ENCODE measurements at places on chromosomes 2 and 18.

DNA sequence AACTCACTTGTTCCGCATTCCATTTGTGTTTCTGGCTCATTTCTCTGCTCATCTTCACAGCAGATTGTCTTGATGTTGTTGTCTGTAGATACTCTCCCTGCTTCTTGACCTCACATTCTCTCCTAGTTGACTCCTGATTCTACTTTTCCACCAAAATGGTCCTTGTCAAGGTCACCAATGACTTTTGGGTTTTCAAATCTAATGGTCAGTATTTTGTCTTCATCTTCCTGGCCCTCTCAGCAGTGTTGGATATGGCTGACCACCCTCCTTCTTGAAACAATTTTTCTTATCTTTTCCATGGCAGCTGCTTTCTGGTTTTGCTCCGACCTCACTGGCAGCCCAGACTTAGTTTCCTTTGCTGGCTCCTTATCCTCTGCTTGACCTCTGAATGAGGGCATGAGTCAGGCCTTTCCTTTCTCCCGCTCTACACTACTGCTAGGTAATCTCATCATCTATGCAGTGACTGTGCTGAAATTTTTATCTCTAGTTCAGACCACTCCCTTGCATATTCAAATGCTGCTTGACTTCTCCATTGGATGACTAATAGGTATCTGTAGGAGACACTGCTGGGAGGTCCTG lies 386.6 kb upstream of the SPRED2 start:
- DNase-seq: no peak

DNA sequence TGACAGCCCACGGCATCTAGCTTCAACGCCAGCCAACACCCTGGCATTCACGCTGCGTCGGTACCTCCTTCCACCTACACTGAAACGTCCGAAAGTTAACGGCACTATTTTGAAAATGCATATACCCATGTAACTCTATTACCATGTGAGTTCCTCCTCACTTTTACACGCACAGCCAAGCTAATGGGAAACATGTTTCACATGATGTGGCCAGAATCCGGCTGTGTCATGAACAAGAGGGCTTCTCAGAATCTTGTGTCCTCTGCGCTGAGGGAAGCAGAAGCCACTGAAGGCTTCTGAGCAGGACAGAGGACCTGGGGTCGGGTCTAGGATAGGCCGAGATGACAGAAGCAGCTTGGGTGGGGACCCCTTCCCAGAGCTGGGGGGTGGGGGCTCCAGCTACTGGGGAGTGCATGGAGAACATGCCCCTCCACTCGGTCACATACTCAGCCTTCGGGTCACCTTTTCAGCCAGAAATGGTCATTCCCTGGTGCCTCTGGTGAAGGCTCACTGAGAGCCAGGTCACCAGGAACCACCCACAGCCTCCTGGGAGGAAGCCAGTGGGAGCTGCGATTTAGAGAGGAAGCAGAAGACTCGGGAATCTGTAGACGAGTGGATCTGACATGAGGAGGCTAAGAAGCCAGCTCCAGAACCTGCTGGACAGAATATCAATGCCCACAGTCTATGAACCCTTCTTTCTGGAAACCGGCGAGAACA lies 41.5 kb downstream of the HDAC4 start:
- DNase-seq: no peak

DNA sequence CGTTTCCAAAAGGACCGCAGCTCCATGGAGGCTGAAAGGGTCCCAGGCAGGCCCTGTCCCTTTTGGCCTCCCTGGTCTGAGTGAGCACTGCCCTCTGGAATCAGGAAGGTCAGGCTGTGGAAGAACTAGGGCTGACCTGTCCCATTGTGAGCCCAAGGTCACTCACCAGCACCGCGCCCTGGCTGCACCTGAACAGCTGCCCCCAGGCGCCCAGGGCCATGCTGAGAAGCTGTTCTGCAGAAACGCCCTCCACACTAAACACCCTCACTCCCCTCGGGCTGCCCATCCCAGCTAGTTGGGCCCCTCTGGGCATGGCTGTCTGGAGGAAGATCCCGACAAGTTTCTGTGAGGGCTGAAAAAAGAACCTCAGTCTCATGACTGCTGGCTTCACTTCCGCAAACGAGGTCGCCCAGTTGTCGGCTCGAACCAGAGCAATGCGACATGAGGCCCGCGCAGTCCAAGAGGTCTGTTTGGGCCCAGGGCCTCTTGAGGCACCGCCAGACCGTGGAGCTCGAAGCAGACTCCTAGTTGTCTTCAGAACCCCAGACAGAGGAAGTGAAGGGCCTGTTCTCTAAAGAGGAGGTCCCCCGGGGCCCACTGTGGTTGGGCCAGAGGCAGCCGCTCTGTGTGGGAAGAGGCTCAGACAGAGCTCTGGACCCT lies 64.4 kb downstream of the INPP5D start:
- DNase-seq: peak; percentile 58

DNA sequence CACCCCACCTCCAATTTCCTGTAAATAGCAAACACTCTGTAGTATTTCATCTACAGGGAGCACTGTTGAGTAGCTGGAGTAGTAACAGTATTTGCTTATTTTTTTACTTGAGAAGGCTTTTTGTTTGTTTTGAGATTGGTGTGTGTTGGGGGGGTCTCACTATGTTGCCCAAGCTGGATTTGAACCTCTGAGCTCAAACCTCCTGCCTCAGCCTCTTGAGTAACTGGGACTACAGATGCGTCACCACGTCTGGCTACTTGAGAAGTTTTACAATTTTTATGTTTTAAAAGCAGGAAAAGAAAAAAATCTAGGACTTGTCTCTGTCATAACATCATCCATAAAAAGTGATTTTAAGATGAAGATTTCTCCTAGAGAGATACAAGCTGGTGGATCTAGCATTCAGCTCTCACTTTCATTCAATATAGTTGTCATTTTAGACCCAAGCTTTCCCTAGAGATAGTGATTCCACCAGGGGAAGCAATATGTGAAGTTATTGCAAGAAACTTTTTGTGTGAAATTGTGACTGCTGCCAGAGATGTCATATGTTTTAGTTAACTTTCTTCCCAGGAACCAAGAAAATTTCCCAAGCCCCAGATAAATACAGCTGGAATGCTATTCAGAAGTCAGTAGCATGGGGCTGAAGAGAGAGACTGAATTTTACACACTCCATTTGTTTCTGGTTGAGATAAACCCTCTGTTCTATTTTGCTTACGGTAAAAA lies 60.2 kb upstream of the MAP4K3 start:
- DNase-seq: no peak

- no peak for DNase-seq
Observed at GRCh38 chr2:58336416-58336815, 95.3 kb upstream of the FANCL start.

DNA sequence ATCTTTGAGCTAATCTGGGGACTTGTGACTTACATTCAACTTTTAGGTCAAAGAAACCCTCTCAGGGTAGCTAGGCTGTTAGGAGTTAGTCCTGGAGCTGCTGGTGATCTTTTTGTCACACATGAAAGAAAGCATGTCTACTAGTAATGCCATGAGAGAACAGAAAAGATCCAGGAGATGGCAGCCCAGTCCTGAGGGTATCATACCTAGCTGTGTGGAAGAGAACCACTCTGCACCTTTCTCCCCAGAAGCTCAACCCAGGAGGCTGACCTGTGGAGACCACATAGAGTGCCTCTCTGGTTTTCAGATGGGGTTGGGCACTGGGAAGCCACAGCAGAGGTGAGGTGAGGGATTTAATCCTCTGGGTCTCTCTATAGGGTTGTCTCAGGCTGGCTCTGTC lies 460.2 kb upstream of the UBE2E3 start:
- no peak for DNase-seq

DNA sequence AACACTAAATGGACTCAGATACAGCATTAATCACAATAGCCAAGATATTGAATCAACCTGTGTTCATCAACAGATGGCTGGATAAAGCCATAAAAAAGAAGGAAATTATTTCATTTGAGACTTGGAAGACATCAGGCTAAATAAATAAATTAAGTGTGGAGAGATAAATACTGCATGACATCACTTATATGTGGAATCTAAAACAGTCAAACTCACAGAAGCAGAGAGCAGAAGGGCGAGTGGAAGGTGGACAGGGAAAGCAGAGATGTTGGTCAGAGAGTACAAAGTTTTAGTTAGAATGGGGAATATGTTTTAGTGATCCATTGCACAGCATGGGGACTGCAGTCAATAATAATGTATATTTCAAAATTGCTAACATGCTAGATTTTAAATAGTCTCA lies 207.2 kb downstream of the VAPA start:
- no peak for DNase-seq

- DNase-seq: no peak
Observed at GRCh38 chr18:28916456-28916855, 739.5 kb upstream of the CDH2 start.

DNA sequence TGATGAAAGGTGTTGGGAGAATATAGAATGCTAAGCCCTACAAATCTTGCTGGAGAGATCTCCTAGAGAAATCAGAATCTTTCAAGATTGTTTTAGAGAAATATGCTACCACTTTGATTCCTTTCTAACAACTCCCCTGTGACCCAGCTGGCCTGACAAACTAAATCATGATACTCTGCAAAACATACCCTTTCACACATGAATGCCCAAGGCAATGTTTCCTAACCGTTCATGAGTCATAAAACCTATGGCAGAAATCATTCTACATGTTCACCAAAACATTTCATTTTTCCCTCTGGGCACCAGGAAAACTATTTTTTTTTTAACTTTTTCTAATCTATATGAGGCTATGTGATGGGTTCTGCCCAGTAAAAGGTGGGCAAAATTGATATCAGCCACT lies 77.8 kb upstream of the SETBP1 start:
- no peak for DNase-seq

- no peak for DNase-seq
Observed at GRCh38 chr2:219254590-219255201, 978 bp upstream of the TUBA4A start.

DNA sequence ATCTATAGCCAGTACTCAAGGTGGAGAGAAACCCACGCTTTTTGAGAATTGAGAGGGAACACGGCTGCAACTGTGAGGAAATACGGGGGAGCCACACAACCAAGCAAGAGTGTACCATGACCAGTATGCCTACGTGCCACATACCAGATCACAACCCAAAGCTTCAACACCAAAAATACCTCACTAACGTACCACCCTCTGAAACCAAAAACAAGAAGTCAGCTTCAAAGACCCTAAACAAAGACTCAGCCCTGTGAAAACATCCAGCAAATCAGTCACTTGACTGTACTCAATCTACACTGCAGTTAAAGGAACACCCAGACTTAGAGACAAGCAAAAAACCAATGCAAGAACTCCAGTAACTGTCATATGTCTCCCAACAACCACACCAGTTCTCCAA lies 17.0 kb downstream of the RNU4ATAC start:
- no peak for DNase-seq

- DNase-seq: no peak
Observed at GRCh38 chr2:120804459-120804858, 68.8 kb downstream of the GLI2 start.

GRCh38 chr2:58649756-58650155 lies 408.6 kb upstream of the FANCL start:
- no peak for DNase-seq

- no peak for DNase-seq
Observed at GRCh38 chr2:242098445-242099128, 229.1 kb downstream of the RTP5 start.

DNA sequence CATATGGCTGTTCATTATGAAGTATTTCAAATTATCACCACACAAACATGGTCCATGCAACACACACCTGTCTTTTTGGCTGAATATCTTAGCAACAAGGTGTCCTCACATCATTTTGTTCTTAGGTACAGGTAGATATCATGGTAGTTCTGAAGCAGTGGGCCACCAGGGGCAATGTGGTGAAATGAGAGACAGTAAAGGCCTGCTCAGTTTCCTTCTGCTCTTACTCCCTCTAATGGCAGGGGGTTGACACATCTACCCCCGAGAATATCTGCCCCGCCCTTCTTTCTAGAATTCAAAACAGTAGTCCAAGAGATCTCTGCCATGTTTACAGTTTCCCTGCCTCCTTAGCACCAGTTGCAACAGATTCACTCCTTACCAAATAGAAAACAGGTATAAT lies 147.0 kb upstream of the KLHL14 start:
- DNase-seq: peak; percentile 4

- no peak for DNase-seq
Observed at GRCh38 chr2:108911807-108912628, 77.0 kb downstream of the EDAR start.

DNA sequence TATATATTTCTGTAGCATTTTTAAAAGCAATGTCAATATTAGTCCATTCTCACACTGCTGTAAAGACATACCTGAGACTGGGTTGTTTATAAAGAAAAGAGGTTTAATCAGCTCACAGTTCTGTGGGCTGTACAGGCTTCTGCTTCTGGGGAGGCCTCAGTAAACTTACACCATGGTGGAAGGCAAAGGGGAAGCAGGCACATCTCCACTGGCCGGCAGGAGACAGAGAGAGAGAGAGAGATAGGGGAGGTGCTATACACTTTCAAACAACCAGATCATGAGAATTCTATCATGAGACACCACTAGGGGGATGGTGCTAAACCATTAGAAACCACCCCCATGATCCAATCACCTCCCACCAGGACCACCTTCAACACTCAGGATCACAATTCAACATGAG lies 43.1 kb downstream of the CHMP3 start:
- no peak for DNase-seq

- DNase-seq: no peak
Observed at GRCh38 chr2:39665811-39666490, at the start of gene TMEM178A. Gene TMEM178A, plus strand, starts transcription at chr2:39665917. Its CDS starts 58 bp downstream, at chr2:39665975.

DNA sequence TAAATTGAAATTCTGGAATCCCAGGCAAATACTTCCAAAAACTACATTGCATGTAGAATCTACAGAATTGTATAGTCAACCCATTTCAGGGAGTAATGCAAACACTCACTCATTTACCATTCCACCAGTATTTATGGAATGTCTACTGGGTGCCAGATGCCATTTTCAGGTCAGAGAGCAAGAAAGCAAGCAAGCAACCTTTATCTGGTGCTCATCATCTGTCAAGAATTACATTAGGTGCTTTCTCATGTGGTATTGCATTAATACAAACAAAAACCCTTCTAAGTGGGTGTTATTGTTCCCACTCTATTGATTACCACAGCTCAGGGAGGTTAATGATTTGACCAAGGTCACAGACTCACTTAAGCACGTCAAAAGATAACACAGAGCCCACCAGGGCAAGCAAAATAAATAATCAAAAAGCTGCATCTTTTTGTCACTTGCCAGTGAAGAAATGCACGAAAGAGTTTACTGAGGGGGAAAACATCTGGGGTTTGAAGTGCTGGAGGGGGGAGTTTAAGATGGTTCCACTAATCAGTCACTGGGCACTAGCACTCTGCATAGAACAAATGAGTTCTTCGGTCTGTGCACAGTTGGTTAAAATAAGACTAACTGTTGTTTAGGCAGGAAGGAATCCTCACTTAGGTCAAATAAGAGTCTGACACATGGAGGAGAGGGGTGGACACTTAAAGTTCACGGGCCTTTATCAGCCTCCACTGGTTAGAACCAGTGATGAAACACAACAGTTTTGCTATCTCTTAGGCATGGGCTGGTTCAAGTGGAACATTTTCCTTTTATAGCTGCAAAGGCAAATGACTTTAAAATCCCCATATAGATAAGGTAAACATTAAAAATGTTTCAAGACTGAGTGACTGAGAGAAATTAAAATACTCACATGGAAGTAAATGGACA lies 208.8 kb downstream of the CDH2 start:
- no peak for DNase-seq

GRCh38 chr2:95007822-95008221 lies 17.7 kb upstream of the MAL start:
- DNase-seq: peak; percentile 83

Data from globus pallidus (tissue), 1 donor.